ENCODE measurements at places on chromosomes 6 and 20.

GRCh38 chr20:23641936-23642751 lies 4.4 kb upstream of the CST3 start:
- peak; percentile 33 for DNase-seq

DNA sequence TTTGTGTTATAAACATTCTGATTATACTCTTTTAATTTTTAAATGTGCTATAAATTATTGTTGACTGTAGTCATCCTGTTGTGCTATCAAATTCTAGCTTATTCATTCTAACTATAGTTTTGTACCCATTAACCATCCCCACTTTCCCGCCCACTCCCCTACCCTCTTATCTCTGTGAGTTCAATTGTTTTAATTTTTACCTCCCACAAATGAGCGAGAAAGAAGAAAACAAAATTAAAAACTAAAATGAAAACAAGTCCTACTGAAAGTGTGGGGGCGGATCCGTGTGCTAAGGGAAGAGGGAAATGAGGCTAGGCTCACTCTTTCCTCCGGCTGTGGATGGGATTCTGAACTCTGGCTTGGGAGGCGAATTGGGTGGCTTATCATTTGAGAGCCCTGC lies 6.6 kb upstream of the ZNF831 start:
- no peak for DNase-seq

DNA sequence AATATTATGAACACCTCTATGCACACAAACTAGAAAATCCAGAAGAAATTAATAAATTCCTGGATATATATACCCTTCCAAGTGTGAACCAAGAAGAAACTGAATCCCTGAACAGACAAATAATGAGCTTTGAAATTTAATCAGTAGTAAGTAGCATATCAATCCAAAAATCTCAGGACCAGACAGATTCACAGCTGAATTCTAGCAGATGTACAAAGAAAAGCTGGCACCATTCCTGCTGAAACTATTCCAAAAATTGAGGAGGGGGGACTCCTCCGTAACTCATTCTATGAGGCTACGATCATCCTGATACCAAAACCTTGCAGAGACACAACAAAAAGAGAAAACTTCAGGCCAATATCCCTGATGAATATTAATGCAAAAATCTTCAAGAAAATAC lies 67.0 kb upstream of the PDE7B start:
- DNase-seq = no peak

DNA sequence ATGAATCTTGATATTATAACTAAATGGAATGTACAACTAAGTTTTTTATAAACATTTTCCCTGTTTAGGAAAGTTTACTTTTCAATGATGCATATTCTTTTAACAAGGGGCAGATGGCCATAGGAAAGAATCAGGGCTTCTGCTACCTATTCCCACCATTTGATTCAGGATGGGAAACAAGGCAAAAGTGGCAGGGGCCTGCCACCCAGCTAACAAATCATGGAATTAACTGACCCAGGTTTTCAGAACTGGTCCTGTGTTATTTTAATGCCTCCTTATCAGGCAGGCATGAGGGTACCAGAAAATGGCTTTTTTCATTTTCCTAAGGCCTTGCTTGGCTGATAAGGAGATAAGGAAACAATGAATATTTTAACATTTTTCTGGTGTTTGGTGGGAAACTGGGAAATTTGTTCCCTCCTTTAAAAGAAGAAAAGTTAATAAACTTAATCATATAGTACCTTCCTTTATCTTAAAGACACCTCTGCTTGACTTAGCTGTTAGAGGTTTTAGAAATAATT lies 6.7 kb downstream of the POU3F2 start:
- DNase-seq = no peak
